Stimulated activated CD8-positive, alpha-beta memory T cell treated with anti-CD3 and anti-CD28 coated beads, Interleukin-15, amount 100 ng/mL, for 1 hour (primary cell): ENCODE measurements at places on chromosomes 1 and 21.

- no peak for DNase-seq
Observed at GRCh38 chr1:30893776-30894507, 14.6 kb downstream of the SDC3 start.

GRCh38 chr21:33931799-33932390 is 16.3 kb upstream of the ATP5PO start:
- DNase-seq: no peak

- no peak for DNase-seq
Observed at GRCh38 chr1:30758785-30759380, 1.3 kb upstream of the LAPTM5 start.

- DNase-seq: no peak
Observed at GRCh38 chr1:10630661-10631120, 155.9 kb downstream of the PEX14 start.

GRCh38 chr1:194331758-194332157 is 1145.3 kb upstream of the B3GALT2 start:
- no peak for DNase-seq

GRCh38 chr1:146012703-146013558 is 8.6 kb downstream of the HJV start:
- no peak for DNase-seq

GRCh38 chr1:96918406-96918805 is 196.8 kb downstream of the PTBP2 start:
- DNase-seq: no peak

GRCh38 chr1:7449750-7450149 is 321.3 kb upstream of the VAMP3 start:
- no peak for DNase-seq

- no peak for DNase-seq
Observed at GRCh38 chr1:167052389-167052788, 37.8 kb downstream of the GPA33 start.

DNA sequence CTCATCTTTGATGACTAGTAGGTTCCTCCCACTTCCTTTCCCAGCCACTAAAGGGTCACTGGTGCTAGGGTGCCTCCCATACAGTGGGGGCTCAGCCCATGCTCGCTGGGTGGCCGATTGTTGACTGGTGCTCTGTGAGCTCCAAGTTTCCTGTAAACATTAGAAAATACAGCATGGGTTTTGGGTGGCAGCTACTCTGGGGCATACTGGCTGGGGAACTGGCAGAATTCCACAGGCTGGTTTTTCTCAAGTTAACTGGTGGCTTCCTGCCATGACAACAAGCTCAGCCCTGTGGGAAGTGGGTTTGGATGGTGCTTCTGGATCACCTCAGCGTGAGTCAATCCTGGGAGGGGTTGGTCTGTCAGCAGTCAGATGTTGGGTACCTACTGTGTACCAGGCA is 28.7 kb upstream of the CRNN start:
- no peak for DNase-seq

- no peak for DNase-seq
Observed at GRCh38 chr1:227729144-227729880, 5.8 kb downstream of the JMJD4 start.

- DNase-seq: no peak
Observed at GRCh38 chr1:11316701-11317100, 43.7 kb downstream of the UBIAD1 start.

- DNase-seq: no peak
Observed at GRCh38 chr1:244065960-244066388, 14.9 kb downstream of the ZBTB18 start.

- no peak for DNase-seq
Observed at GRCh38 chr1:202405928-202406327, 57.4 kb downstream of the PPP1R12B start.

DNA sequence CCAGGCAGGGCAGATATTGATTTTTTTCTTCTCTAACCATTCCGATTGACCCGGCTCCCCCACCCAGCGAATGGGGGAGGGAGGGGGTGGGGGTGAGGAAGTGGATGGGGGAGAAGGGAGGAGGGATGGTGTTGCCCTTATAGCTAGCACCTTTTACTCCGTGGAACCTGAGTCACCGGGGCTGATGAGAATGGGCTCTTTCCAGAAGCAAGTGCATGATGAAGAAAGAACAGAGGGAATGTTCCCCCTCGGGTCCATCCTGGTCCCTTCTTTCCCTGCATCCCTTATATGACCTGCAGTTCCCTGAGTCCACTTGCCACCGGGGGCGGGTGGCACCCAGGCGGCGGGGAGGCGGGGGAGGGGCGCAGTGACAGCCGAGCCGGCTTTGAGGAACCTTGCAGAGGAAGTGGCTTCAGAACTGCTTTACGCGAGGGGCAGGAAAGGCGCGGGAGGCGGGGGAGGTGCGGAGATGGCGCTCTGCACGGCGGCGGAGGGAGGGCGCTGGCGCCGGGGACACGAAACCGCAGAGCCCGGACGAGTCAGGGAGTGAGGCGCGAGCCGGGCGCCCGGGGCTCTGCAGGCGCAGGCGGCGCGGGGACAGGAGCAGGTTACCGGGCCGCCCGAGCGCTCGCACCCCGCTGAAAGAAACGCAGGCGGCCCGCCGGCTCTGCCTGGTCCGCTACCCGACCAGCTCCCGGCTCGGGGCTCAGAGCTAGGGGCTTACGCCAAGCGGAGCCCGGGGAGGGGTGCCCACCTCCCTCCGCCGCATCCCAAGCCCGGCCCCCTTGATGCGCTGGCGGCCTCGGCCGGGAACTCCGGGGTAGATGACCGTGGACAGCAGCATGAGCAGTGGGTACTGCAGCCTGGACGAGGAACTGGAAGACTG is 49.7 kb downstream of the RASSF5 start:
- DNase-seq: peak; percentile 74

GRCh38 chr1:208054485-208054884 is 143.6 kb upstream of the CD34 start:
- DNase-seq: no peak

- DNase-seq: no peak
Observed at GRCh38 chr1:162696286-162696862, 64.1 kb downstream of the DDR2 start.

GRCh38 chr1:212504171-212504803 is 71.6 kb downstream of the NENF start:
- DNase-seq: no peak

GRCh38 chr1:245467804-245468203 is 313.0 kb downstream of the KIF26B start:
- no peak for DNase-seq

GRCh38 chr1:197776351-197777105 is 1.2 kb upstream of the DENND1B start:
- no peak for DNase-seq

GRCh38 chr1:54398963-54399528 is 7.1 kb downstream of the SSBP3 start:
- DNase-seq: no peak

GRCh38 chr1:30741239-30741894 is 16.2 kb downstream of the LAPTM5 start:
- no peak for DNase-seq

DNA sequence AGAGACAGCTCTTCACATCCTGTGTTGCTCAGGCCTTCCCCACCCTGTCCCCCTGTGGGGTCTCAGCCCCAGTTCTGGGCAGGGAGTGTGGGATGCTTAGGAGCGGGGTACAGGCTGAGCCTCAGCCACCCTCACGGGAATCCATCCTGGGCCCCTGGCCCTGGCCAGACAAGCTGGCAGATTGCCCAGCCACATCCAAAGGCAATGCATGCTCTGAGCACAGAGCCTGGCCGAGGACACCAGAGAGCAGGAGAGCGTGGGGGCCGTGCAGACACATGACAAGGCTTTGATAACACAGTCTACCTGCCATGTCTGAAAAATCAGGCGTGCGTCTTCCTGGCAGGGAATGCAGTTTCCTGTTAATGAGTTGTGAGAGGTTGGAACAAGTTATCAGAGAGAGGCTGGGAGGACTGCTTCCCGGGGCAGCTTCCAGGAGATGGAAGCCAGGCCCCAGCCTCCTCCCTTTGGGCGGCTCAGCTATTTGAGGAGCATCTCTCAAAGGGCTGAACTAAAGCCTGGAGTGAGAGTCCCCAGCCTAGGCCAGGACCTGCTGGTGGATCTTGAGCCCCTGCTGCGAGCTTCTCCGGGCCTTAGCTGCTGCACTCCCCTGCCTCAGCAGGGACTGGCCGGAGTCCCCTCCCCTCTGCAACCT is 72.2 kb upstream of the SELENON start:
- no peak for DNase-seq

GRCh38 chr1:99177465-99177864 is 86.8 kb upstream of the PLPPR4 start:
- no peak for DNase-seq

GRCh38 chr1:31575369-31576140 is 760 bp upstream of the TINAGL1 start:
- no peak for DNase-seq

GRCh38 chr1:49389699-49390098 is 613.0 kb upstream of the BEND5 start:
- no peak for DNase-seq

DNA sequence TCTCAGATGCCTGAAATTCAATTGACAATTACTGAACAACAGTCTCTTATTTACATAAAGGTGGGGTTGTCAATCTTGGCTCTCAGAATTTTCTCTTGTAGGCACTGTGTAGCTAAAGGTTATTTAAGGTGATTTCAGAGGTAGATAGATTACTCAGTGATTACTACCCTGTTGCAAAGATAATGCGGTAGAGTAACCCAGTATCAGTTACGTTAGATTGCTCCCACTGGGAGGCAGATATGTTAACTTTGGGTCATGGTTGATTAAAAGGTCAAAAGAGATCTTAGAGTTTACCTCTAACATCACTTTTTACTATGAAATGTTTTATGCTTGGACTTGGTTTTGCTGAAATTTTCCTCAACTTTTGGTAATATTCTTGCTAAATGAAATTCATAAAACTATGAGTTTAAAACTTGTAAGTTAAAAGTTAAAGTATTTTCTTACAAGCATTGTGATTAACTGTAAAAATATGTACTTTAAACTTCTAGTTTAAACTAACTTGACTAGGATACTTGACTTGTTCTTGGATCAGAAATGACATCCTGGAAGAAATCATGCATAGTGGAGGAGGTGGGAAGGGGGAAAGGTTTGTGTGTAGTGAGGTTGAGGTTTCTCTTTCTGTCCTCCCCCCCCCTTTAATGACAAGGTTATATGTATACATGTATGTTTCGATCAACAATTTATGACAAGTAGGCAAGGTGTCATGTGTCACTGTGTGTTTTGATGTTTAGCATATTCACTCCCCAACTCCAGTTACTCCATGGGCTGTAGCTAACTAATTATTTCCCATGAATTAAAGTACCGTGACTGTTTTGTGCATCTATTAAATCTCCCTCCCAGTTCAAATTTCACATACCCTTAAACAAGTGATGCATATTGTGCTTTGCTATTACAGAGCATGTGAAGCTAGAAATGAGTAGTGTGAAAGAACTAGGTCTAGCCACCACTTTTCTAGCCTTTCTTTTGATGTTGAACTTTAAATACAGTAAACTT is 2.9 kb downstream of the LAMC1 start:
- no peak for DNase-seq

- no peak for DNase-seq
Observed at GRCh38 chr1:77652268-77652667, 30.2 kb downstream of the ZZZ3 start.

GRCh38 chr1:21951226-21951870 is 14.2 kb upstream of the HSPG2 start:
- DNase-seq: no peak

- peak; percentile 42 for DNase-seq
Observed at GRCh38 chr1:211515090-211516023, 23.4 kb upstream of the RD3 start.

- no peak for DNase-seq
Observed at GRCh38 chr1:50978144-50978851, 8.3 kb downstream of the CDKN2C start.

GRCh38 chr1:156293098-156293434 is 2.4 kb downstream of the GLMP start:
- DNase-seq: no peak

GRCh38 chr1:220450927-220451326 is 77.0 kb upstream of the MARK1 start:
- no peak for DNase-seq

DNA sequence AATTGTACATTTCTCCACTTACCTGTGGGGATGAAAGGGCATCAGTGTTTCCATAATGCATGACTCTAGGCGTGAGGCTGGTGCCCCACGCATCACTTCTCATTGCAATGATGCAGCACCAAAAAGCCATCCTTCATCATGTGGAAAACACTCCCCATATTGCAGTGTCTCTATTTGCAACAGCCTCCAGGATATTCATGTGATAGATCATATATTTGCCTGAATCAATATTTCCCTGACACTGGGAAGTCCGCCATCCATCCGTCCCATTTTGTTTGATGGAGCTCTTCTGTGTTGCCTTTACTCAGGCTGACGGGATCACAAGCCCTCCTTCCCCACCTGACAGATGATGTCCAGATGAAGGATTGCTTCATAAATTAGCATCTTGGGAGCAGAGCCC is 74.5 kb upstream of the CAMK1G start:
- no peak for DNase-seq

DNA sequence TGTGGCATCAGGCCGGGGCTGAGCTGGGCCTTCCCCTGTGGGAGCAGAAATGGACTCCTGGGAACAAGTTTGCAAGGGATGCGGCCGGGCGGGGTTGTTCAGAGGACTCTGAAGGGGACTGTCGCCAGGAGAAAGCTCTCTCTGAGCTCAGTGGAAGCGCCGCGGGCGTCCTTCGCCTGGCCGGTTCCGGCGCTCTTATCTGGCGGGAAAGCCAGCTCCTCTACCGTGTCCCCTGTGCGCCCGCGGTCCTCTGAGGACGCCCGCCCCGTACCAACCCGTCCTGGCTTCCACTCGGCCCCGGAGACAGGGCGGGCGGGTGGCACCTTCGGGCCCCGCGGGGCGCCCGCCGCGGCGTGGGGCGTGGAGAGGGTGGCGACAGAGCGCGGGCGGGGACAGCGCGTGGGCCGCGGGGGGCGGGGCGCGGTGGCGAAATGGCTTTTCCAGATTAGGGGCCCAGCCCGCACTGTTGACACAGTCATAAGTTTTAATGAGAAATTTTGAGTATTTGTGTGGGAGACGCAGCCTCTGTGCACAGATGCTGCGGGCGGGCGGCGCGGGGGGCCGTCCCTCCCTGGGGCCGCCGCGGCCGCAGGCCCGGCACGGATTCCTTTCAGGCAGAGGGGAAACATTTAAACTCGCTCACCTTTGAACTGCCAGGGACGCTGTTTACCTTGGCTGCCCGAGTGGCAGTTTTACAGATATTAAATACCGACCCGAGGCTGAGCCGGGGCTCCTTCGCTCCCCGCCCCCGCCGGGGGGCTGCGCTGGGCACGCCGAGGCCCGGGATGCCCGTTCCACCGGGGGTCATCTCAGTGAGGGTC is 70.2 kb downstream of the FOXD2 start:
- DNase-seq: no peak

DNA sequence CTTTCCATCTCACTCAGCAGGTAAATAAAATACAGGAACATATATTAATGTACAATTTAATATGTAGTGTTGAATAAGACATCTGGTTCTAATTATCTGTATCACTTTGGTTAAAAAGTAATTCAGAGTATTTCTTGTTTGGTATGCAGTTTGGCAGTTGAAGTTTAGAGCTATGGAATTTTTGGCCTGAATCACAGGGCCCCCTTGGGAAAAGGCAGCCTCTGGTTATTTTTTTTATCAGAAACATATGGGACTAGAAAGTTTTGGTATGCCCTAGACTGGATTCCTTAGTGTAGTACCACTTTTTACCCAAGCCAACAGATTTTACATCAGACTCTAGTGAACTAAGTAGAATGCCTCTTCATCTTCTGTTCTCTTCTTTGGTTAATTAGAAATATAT is 26.4 kb downstream of the CNST start:
- DNase-seq: no peak
